ENCODE measurements at places on chromosomes 5 and 9.

GRCh38 chr5:130213607-130214006, 309.3 kb downstream of the CHSY3 start:
- DNase-seq, result no peak

GRCh38 chr5:151741678-151742423, 16.6 kb downstream of the ATOX1 start:
- no peak for DNase-seq

- no peak for DNase-seq
Measured at GRCh38 chr9:744790-745484, 96.6 kb upstream of the DMRT1 start.

GRCh38 chr5:178526773-178527457, 63.3 kb downstream of the COL23A1 start:
- no peak for DNase-seq

- DNase-seq, result no peak
Measured at GRCh38 chr5:25393256-25393655, 748.5 kb upstream of the CDH10 start.

DNA sequence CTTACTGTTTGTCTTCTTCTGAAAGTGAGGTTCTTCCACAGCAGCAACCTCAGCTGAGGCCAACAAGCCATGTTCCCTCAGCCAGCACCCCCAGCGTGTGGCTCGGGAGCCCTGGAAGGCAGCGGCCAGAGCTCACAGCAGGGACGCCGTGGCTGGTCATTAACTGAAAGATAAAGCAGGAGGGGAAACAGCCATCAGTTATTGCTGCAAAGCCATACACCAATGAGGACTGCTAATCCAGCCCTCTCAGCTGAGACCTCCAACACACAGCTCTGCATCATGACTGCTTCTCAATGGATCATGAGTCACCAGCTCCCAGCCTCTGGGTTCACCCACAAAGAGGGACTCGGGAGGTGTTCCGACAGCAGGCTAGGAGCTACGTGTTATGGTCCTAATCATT, 24.3 kb downstream of the ABCA1 start:
- no peak for DNase-seq

- DNase-seq, result no peak
Measured at GRCh38 chr9:88390371-88390990, 2.2 kb downstream of the SPIN1 start.

- no peak for DNase-seq
Measured at GRCh38 chr9:131264231-131264630, 12.1 kb downstream of the FAM78A start.

DNA sequence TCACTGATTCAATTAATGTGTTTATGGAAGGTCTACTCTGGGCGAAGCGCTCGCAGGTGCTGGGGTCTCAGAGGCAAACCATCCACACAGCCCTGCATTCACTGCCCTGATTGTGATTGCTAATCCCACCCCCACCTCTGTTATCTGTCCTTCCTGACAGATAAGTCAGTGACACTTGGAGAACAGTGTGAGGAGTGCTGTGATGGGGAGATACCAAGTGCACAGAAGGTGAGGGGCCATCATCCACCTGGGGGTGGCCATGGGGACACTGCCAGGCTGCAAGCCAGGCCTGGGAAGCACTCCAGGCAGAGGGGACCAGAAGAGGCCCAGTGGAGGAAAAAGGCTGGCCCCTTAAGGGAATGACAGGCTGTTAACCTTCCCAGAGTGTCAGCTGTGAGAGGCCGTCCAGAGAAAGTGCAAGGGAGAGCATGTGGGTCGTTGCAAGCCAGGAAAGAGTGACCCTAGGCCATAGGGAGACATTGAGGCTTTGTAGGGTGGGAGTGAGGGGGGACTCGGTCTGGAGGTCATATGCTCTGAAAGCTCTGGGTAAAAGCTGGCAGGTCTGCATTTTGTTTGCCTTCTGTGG, 18.0 kb downstream of the IL9 start:
- DNase-seq, result no peak

GRCh38 chr9:71514344-71514975, 253.9 kb downstream of the CEMIP2 start:
- DNase-seq, result no peak

- no peak for DNase-seq
Measured at GRCh38 chr5:88860501-88860900, 22.5 kb downstream of the MEF2C start.

- no peak for DNase-seq
Measured at GRCh38 chr5:18370531-18370930, 736.3 kb downstream of the TAF11L14 start.

DNA sequence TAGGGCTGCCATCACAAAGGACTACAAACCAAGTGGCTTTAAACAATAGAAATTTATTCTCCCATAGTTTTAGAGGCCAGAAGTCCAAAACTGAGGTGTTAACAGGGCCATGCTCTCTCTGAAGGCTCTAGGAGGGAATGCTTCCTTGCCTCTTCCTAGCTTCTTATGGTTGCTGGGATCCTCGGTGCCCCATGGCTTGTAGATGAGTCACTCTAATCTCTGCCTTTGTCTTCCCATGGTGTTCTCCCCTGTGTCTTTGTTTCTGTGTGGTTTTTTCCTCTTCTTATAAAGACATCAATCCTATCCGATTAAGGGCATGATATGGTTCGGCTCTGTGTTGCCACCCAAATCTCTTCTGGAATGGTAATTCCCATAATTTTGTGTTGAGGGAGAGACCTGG, 178.8 kb upstream of the NREP start:
- no peak for DNase-seq

GRCh38 chr5:78824831-78825281, 160.3 kb downstream of the ARSB start:
- no peak for DNase-seq

GRCh38 chr9:96447406-96447805, 2.6 kb upstream of the HABP4 start:
- DNase-seq, result no peak

DNA sequence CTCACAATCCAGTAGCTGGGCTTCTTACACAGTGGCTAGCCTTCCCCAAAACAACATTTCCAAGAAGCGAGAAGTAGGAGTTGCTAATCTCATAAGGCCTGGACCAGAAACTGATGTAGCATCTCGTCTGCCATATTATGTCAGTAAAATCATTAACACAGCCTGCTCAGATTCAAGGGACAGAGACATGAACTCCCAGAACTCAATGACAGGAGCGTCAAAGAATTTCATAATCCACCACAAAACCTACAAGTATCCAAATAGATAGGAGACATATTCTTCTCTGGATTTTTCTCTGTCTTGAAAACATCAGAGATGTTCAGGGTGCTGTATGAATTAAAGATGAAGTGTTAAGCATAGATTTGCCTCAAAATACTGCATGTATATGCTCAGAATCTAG, 457.6 kb upstream of the ACTBL2 start:
- no peak for DNase-seq

DNA sequence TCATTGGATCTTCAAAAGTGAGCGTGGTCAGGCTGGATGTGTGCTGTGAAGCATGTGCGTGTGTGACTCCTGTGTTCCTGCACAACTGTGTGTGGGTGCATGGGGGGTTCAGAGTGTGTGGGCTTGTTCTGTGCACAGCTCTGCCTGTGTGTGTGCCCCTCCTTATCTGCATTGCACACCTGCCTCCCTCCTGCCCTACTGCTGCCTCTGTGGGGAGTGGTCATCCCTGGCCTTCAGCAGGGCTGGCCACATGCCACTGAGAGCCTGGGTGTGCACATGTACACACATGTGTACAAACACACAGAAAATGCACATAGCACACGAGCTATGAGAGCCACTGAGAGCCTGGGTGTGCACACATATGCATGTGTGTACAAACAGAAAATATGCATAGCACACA, 92.1 kb downstream of the CACNA1B start:
- DNase-seq, result no peak

- DNase-seq, result no peak
Measured at GRCh38 chr9:76900884-76901440, 5.0 kb downstream of the PRUNE2 start.

- DNase-seq, result no peak
Measured at GRCh38 chr5:36277521-36278176, 24.1 kb downstream of the RANBP3L start.

GRCh38 chr9:97524424-97524823, 23.0 kb downstream of the TMOD1 start:
- DNase-seq, result no peak

DNA sequence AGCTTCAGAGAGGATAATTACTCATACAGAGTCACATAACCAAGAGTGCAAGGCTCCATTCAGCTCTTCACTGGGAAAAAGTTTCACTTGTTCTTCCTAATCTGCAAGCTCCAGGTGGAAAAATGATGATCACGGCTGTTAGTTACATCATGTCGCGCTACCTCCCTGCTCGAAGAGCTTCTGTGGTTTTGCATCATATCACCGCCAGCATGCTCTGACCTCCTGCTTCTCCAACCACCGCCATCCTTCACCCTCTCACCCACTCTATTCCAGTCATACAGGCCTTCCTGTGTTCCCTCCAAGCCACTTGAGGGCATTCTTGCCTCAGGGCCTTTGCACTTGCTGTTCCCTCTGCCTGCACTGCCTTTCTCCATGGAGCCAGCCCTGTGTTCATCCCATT, 47.1 kb downstream of the COL27A1 start:
- DNase-seq, result no peak

- DNase-seq, result no peak
Measured at GRCh38 chr5:144944936-144945335, 774.3 kb downstream of the KCTD16 start.

DNA sequence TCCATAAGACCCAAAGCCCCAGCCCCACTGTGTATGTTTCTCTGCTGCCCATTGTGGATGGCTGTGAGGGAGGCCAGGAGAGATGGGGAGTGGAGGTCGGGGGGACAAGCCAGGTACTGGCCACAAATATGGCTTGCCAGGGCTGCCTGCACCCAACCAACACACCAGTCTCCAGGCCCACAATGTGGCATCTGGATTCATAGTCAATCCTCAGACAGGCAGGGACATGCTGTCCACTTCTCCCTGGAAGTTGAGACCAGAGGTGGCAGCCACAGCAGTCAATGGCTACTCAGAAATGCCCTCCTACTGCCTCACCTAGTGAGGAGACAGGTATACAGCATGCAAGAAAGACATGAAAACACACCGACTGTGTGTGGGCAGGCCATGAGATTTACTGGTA, 61.2 kb upstream of the SLC25A51 start:
- no peak for DNase-seq

DNA sequence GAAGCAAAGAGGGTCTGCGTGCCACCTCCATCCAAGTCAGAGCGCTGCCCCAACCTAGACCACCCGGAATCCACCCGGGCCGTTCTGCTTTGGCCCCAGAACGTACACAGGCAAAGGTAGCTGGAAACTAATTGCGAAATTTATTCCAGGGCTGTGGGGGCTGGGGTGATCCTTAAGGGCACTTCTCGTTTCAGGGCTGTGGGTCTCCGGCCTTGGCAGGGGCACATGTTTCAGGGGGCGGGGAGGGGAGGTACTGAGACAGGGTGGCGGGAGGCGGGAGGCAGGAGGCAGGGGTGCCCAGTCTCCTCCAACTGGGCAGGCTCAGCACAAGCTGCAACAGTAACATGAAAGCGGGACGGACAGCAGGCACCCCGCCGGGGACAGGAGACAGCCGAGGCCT, 26.1 kb downstream of the NR5A1 start:
- DNase-seq, result no peak

DNA sequence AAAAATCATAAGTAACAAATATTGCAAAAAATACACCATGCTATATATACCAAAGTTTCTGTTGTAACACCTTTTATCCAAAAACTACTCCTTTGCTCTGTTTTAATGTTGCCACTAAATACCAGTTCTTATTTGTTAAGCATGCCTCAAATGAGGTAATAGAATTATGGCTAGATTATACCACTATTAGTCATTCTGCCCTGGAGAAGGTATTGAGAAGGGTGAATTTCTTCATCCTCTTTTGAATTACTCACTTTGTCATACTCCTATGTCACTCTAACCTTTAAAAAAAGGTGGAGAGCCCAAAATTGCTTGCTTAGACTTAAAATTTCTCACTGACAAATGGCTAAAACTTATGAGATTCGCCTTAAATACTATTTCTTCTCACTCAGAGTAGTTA, 750.9 kb downstream of the MAT2B start:
- no peak for DNase-seq

DNA sequence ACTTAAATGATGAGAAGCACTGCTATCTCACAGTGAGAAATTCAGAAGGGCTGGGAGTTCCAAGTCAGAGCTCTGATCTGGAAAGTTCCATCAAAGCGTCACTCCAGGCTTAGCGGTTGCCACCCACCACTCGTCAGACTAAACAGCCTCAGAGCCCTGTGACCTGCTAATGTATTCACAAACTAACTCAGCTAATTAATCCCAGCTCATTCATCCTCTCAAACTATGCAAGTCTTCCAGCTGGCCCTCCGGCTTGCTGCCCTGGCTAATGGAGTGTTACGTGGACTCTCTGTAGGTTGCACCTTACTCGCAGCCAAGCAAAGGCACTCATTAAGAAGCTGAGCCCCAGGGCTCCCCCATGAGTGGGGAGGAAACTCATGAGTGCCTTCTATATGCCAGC, 82.2 kb upstream of the GABRP start:
- DNase-seq, result no peak

GRCh38 chr5:121731377-121731776, 120.3 kb upstream of the FTMT start:
- DNase-seq, result no peak

DNA sequence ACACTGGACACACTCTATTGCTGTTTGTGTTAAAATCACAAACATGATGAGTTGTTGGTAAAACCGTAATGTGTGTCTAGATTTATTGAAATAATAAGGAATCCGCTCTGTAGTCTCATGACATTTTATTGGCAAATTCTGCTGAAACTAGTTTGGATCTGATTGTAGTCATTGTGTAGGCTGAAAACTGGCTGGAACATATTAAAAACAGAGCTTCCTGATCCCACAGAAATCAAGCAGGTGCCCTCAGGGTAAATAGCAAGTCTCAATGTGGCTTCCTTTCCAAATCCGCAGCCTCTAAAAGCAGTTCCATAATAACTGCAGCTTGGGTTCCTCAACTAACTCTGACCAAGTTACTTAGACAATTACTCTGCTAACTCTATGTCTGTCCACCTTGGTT, 427.5 kb upstream of the KIF2A start:
- DNase-seq, result no peak

DNA sequence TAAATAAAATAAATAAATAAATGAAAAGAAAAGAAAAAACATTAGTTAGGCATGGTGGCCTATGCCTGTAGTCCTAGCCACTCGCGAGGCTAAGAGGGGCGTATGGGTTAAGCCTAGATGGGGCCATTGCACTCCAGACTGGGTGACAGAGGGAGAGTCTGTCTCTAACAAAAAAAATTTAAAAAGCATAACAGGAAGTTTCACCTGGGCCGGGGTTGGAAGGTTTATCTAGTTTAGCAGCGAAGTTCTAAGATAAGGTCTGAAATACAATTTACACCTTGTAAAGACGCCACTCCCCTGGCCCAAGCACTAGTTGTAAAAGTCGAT, 18.0 kb downstream of the ZMAT2 start:
- DNase-seq, result no peak

- peak; percentile 71 for DNase-seq
Measured at GRCh38 chr5:135944967-135945560, 9.7 kb downstream of the LECT2 start.
